ENCODE measurements at places on chromosomes 16 and 17. TPM values are rescaled to one million over a fixed set of nuclear protein-coding genes. Genes with fewer than 3 reads are reported as not detected.
A peak's percentile ranks its signal among the peaks of the same experiment; 100 is the strongest.

Gene PRAC2
- not detected for total RNA-seq

Gene DPEP3
- total RNA-seq = not detected

Gene CDRT15L2
- not detected for total RNA-seq

Gene PPP1R27
- total RNA-seq = not detected

GRCh38 chr16:38941-39892 is 14.2 kb downstream of the POLR3K start:
- no peak for DNase-seq

DNA sequence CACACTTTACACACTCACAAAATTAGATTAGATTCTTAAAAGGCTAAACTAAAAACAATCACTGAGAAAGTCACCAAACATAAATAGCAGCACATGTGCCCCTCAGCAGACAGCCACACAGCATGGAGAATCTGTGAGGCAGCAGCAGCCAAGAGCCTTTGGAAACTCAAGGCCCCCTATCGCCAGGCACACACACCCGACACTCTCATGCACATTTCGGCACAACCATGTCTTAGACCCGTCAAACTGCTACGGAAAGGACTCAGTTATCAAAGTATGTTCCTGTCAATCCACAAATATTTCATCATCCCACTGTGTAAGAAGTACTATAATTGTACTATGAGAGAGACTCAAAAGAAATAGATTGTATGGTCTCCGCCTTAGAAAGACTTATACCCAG is 20.9 kb downstream of the UBE2O start:
- no peak for DNase-seq

GRCh38 chr16:21619765-21620425 is 20.5 kb downstream of the METTL9 start:
- DNase-seq = no peak

DNA sequence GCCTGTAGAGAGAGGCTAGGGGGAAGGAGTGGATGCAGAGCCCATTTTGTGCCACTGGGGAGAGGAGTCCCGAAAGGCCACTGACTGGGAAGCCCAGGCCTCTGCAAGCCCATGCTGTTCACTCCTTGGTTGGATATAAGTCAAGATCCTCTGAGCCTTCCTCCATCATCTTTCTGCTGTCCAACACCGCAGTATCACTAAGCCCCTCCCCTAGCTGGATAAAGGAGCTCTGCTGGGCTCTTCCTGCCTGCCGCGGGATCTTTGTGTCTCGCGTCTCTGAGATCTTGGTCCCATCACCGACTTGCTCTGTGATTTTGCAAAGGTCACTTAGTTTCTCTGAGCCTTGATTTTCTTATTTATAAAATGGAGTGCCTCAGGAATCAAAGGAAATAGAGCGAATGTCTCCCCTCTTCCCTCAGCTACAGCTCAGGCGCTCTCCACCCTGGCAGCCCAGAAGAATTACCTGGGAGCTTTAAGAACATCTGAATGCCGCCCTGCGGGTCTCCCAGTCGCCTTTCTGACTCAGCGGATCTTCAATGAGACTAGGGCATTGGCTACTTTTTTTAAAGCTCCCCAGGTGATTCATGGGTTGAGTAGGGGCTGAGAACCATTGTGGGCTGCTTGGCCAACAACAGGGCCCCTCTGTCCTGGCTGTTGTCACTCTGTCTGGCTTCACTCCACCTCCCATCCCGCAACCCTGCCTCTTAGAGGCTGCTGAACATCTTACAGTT is 25.2 kb upstream of the TMEM220 start:
- no peak for DNase-seq

DNA sequence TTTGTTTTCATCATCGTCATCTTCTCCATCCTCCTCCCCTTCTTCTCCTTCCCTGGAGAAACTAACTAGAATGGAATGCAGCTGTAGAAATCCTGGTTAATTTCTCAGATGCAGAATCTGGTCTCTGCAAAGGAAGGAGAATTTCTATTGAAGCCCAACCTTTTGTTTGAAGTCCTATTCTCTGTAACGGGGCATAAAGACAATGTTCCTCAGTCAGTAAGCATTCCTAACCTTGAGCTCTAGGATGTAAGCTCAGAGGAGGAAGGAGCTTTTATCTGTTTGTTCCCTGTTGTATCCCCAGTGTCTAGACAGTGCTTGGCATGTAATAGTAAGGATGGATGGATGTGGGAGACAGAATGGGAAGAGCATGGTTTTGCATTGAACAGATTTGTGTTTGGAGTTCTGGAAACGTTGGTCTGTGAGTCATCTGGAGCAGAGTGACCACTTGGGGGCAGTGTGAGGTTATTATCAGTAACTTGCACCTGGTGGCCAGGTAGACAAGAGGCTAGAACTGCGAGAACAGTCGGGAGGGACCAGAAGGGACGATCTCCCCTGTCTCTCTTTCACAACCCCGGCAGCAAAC is 363.7 kb downstream of the SNX29 start:
- peak; percentile 72 for DNase-seq
